Left cardiac atrium (tissue), 4 donors: ENCODE measurements at places on chromosomes 11 and 22.
A peak's percentile ranks its signal among the peaks of the same experiment; 100 is the strongest.

GRCh38 chr11:12834630-12835029, 160.4 kb downstream of the TEAD1 start:
- no peak for DNase-seq

DNA sequence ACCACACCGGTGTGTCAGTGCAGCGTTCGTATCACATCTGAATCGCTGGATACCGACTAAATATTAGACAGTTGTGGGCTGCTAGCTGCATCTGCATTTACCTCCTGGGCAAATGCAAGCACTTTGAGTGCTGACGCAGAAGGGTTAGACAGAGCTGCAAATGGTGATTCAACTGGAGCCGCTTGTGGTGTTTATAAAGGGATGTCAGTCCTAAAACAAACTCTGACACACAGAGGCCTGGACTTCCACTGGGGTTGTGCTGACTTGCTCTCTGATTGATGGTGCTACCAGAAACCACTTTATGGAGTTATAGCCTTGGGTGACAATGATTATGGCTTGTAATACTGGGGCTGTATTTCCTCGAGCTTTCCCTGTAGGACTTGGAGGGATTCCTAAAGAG, 374.4 kb downstream of the NTM start:
- DNase-seq, result no peak

- peak; percentile 49 for DNase-seq
Observed at GRCh38 chr11:11265994-11266606, 87.0 kb downstream of the CSNK2A3 start.

DNA sequence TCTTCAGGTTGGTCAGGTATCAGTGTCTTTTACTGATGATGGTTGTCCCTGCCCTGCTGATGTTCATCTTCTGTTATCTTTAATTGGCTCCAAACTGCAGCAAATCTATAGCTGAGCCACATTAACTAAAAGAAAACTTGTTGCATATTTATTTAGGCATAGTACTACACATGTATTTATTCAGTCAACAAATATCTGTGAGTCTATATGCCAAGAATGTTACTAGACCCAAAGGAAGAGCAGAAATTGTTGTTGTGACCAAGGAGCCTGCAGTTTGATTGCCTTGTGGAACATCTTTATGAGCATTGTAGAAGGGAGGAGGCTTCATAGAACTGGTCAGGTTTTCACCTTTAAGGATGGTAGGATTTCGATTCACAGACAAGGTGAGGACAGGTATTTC, 10.1 kb downstream of the BMAL1 start:
- no peak for DNase-seq

DNA sequence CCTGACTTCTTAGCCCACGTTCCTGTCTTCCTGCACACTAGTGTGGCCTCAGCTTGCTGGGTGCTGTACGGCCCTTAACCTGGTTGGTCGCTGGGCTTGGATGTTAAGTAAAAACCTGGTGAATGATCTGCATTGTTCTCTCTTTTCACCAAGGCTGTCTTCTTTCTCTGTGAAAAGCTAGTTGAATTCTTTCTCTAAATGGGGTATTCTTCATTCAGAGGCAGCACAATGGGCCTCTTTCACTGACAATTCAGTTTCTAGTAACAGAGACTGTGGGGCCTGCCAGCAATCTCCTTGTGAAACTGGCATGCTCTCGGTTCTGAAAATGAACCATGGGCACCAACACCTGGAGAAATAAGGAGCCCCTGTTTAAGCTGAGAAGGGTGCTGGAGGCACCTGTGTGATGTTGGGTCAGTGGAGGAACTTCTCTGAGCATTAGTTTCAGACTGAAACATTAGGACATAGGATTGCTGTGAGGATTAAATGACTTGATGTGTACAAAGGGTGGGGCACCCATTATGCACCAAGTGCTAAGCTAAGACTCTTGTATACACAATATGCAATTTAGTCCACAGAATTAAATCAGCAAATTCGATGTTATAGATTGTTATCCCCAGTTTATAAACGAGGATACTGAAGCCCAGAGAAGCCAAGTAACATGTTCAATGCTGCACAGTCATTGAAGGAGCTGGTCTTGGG, 33.1 kb upstream of the ELF5 start:
- DNase-seq, result no peak

DNA sequence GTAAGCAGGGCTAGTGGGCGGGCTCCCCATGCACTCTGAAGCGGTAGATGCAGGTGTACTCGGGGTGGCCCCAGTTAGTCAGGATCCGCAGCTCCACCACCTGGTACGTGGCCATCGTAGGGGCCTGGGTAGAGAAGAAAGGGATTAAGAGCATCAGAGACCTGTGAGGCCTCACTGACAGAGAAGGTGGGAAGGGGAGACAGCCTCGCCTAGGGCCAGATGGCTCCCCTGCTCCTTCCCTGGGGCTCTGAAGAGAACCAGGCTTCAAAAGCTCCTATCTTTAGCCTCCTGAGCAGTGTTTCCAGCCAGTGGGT, 19.6 kb downstream of the SUN2 start:
- no peak for DNase-seq

GRCh38 chr11:92964471-92964870, 5.0 kb upstream of the MTNR1B start:
- DNase-seq, result no peak

DNA sequence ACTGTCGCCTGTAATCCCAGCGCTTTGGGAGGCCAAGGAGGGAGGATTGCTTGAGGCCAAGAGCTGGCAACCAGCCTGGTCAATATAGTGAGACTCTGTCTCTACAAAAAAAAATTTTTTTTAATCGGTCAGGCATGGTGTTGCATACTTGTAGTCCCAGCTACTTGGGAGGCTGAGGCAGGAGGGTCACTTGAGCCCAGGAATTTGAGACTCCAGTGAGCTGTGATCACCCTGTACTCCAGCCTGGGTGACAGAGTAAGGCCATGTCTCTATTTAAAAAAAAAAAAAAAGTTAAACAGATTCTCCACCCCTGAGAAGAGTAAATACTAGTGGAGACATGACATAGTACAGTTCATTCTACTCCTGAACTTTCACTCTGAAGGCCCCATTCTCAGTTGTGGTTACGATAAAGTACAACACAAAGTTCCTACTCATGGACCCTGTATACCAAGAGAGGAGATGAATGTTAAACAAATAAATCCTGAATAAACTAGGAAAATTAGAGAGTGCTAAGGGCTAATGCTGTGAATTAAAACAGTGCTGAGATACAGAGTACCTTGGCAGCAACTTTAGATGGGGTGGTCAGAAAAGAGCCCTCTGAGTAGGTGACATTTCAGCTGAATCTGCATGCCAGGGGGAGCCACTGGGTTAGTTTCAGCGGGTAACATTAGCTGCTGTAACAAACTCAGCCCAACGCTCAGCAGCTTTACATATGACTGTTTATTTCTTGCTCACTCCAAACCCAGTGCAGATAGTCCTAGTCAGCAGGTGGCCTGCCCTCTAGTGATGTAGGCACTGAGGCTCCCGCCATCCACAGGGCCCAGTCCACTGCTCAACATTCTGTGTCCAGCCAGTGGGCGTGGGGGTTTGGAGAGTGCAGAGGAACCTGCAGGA, 75.1 kb downstream of the DBX1 start:
- DNase-seq, result no peak

- DNase-seq, result no peak
Observed at GRCh38 chr11:104064034-104064630, 27.7 kb downstream of the DDI1 start.

DNA sequence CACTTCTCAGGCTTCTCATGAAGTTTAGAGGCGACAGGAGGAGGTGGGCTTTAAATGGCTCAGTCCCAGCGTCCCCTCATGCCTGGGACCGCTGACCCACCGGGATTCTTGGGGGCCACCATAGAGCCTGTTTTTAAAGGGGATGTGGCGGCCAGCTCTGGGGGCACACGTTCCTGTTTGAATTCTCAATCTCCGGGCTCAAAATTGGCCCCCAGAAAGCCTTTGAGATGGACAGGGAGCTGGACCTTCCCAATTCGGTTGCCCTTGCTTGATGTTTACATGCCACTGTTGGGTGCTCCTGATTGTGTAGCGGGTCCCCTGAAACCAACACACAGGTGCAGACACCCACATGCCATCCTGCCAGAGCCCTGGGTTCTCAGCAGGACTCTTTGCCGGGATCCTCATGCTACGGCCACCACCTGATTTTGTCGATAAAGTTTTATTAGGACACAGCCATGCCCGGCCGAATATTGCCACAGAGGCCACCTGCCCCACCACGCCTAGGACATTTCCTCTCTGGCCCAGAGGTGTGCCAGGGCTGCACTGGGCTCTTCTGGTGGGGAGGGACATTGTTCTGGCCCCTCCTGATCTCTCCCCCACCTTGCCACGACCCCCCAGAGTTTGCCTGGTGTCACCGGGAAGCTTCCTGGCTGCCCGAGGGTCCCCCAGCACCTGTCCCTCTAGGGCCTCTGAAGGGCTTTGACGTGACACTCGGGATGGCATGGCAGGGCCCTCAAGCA, 71.6 kb downstream of the KCNQ1 start:
- peak; percentile 4 for DNase-seq

DNA sequence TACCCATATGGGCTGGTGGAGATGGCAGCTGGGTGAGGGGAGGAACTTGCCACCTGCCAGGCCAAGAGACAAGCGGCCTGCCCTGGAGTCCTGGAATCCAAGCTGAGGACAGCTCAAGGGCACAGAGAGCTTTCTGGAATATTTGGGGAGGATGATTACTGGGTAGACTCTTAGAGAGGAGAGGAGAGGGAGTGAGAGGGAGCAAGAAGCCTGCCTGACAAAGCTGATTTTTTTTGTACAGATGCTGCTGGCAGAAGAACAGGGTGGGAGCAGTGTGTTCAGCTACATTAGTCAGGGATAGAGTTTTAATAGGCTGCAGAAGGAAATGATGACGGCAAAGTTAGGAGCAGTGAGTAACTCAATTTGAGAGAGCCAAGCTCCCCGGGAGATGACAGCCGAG, 299.3 kb downstream of the NXPE2 start:
- no peak for DNase-seq

DNA sequence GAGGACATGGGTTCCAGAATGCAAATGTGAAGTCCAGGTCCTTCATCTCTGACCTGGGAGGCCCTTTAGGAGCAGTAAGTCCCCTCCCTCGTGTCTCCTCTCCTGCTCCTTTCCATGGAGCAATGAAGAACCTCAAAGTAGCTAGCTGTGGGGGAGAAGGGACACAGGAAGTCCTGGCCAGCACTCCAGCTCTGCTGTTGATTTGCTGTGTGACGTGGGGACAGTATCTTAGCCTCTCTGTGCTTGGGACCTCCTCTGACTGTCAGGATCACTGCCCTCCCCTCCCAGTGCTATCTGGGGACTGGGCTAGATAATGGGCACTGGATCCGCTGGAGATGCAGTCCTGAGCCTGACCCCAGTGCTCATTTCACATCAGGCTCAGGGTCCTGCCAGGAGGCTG, 1.1 kb upstream of the APOBEC3H start:
- no peak for DNase-seq

DNA sequence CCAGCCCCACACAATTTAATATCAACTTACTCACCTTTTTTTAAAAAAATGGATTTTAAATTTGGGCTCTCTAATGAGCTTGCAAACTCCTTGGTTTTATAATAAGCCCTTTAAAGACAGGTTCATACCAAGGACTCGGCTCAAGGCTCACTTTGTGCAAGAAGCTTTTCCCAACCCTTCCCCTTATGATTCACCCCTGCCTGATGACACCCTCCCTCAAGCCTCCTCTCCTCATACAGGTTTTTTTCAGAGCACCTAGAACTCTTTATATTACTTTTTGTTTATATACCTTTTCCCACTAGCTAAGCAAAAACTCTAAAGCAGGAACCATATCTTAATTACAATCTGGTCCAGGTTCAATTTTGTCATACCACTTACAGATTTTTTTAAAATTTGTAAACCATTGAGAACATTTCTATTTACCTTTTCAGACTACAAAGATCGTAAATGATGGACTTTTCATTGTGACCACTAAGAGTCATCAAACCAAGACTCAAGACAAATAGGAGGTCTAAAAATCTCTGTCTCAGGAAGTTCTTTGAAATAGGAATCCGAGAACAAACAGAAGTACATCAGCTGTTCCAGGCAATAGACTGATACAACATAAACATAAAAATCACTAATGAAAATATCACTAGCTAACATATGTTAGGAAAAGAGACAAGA, 13.1 kb upstream of the EXPH5 start:
- no peak for DNase-seq

- no peak for DNase-seq
Observed at GRCh38 chr11:11463405-11463804, 110.4 kb upstream of the CSNK2A3 start.

DNA sequence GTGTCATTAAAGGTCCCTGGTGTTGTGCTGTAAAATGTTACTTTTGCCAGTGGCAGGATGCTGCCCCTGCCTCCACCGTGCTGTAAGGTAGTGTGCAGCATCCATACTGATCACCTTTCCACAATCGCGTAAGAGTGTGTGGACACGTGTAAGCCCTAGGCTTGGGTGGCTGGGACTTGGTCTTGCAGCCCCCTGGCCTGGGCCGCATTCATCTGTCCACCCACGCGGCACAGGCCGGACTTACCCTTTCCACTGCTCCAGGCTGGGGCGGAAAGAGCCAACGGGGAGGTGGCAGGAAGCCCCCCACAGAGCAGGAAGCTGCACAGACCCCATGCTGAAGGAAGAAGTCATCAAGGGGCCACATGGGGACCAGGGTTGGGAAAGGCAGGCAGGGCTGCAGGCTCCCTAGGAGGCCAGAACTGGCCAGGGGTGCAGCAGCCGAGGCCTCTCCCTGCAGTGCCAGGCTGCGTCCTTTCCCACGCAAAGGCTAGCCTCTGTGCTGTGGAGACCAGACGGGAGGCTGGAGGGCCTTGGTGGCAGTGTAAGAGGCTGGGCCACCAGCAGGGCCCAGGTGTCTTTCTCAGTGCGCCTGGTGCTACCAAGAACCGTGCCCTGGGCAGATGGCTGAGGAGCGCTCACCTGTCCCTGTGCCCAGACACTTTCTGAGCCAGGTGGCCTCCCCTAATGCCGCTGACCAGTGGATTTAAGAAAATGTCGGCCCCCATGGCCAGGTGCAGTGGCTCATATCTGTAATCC, 11.7 kb upstream of the TMEM191C start:
- peak; percentile 8 for DNase-seq

DNA sequence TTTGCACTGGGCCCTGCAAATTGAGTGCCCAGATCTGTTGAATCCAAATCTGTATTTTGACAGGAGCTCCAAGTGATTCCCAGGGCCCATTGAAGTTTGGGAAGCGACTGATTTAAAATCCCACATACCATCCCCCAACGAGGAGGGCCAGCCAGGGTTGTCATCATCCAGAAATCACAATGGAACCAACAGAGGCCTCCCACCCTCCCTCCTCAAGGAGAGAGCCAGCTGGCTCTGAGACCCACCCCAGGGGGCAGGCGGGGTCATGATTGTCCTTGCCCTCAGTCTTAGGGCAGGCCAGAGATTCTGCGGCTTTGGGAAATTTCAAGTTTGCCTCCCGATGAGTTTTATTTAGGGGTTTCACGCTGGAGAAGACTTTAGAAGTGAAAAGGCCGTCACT, 358.2 kb downstream of the MN1 start:
- no peak for DNase-seq

DNA sequence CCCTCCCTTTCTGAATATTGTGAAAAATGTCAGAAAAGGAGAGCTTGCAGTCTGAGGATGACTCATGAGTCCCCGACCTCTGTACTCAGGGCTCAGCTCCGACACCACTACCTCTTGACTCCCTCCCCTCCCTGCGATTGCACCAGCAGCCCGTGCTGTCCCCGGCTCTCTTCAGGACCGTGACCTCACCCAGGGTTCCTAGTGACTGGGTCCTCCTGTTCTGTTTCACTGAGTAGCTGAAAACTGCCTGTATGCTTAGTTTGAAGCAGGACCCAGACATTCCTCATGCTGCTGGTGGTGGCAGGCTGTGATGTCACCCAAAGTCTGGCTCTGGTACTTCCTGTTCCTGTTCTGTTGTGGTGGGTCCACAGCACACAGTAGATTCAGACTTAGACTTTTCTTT, 11.7 kb downstream of the PHRF1 start:
- no peak for DNase-seq

- peak; percentile 73 for DNase-seq
Observed at GRCh38 chr11:120952461-120953434, 71.2 kb upstream of the TBCEL start.

GRCh38 chr22:24583221-24584165, 9.4 kb downstream of the LRRC75B start:
- peak; percentile 45 for DNase-seq
